NCI-H2081 (cell line): ENCODE measurements at places on chromosomes 4 and X.

DNA sequence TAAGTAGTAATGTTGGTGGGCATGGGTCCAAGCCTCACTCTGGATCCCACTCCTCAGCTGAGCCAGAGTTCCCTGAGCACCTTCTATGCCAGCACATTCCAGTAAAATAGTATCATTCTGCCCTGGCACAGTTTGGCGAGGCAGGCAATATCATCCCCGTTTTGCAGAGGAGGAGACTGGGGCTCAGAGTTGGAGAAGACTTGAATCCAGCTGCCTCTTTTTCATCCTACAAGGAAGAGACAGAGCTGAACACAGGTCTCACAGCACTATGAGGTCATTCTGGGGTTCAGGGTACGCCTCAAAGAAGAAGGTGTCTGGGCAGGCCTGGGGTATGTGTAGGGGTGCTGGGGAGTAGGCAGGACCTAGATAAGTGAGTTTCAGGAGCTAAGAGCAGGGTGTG, 103.9 kb upstream of the STX18 start:
- no peak for DNase-seq

- DNase-seq = no peak
Observed at GRCh38 chrX:107674480-107675364, 46.4 kb downstream of the PRPS1 start.

DNA sequence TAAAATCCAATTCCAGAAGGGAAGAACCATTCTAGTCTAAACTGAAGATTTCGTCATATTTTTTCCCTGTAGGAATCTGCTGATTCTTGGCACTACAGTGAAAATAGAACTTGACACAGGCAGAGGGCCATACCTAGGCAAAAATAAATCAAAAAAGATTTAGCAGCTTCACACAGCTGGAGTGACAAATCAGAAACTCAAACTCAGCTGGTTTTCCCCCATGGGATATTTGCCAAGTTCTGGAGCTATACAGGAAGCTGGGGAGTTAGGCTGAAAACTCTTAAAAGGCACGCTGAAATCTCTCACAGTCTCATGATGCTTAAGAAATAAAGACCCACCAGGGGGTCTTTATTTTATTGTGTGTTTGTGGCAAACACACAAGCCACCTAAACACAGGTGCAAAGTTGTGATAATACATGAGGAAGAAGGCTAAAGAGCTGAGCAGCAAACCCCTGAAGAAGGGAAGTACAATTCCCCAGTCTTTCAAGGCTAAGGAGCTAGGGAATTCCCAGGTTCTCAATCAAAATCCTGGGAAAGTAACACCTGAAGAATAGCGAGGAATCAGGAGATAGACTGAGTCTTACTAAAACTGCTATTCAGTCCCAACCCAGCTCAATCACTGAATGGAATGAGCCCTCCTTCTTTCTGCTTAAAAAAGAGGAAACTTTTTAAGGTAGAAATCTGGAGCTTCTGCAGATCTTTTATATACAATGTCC, 32.1 kb upstream of the BEND2 start:
- DNase-seq = no peak

DNA sequence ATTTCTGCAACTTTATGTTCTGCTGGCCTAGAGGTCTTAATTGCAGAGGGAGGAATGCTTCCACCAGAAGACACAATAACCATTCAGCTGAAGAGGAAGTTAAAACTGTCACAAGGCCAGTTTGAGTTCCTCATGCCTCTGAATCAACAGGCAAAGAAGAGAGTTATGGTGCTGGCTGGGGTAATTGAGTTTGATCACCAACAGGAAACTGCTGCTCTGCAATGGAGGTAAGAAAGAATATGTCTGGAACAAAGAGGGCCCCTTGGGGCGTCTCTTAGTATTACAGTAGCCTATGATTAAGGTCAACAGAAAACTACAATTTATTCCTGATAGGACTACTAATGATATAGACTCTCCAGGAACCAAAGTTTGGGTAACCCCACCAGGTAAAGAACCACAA, 744.0 kb downstream of the FSTL5 start:
- DNase-seq = peak; percentile 33

DNA sequence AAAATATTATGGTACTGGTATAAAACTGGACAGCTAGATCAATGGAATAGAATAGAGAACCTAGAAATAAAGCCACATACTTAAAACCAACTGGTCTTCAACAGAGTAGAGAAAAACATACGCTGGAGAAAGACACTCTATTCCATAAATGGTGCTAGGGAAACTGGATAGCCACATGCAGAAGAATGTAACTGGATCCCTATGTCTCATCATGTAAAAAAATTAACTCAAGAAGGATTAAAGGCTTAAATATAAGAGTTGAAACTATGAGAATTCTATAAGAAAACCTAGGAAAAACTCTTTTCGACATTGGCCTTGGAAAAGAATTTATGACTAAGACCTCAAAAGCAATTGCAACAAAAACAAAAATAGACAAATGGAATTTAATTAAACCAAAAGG, 114.6 kb downstream of the PCDH18 start:
- DNase-seq = no peak

- no peak for DNase-seq
Observed at GRCh38 chr4:17805580-17806155, 4.9 kb downstream of the DCAF16 start.
